Psoas muscle (tissue), 8 donors: ENCODE measurements at places on chromosomes 4 and X. TPM values are rescaled to one million over a fixed set of nuclear protein-coding genes. Genes with fewer than 3 reads are reported as not detected.

- H3K4me3 ChIP-seq, result no peak overlapping the region
- H3K36me3 ChIP-seq, result no peaks in the 10 kb centered on the region
Measured at GRCh38 chr4:110612631-110613269, 10.1 kb downstream of the PITX2 start.

DNA sequence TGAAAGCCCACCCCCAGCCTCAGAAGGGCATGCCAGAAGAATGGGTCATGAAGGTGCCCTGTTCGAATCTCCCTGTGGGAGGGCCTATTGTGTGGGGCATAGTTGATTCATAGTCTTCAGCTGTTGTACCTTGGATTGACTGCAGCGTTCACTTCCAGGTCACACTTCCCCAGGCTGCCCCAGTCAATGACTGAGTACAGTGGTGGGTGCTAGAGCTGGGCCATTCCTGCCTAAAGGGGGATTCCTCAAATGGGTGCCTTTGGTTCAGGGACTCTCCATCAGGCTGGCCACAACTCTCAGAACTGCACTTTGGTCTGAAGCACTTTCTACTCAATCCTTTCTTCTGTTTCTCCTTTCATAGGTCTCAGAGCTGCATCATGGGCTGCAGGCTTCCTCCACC lies 35.0 kb upstream of the RASGEF1B start:
- no peak overlapping the region for H3K27ac ChIP-seq
- no peak for DNase-seq

DNA sequence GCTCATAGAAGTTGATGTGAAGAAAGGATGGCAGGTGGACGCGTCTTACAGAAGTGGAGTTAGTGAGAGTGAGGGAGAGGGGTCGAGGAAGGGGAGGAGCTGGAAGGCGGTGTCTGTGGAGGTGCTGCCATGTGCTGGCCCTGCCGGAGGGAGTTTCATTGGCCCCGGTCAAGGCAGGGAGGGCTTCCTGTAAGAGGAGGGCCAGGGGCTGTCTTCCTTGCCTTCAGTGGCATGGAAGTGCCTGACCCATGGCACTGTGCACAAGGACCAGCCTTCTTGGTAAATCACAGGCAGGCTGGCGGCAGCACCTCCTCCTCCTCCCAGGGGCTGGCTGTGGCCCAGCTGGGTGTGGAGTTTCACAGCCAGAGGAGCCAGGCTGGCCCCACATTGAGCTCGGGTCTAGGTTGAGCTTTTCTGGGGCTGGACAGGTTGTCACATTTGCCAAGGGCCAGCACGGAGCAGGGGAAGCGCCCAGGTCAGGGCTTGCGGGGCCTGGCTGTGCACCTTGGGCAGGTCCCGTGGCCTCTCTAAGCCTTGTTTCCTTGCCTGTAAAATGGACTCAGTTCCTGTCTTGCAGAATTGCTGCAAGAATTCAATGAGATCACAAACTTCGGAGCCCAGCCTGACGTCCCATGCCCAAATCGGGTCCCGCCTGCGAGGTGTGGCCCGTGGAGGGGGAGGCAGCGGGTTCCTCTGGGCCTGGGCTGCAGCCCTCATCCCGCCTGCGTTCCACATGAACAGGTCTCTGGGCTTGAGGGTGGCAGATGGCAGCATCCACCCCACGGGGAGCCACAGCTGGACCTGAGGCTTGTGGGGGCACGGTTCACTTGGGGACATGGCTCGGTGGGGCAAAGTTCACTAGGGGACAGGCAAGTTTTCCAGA lies 7.0 kb downstream of the HTRA3 start:
- H3K36me3 ChIP-seq, result no peaks in the 10 kb centered on the region
- H3K27me3 ChIP-seq, result no peaks in the 10 kb centered on the region
- peak; percentile 73 for DNase-seq
- H3K4me1 ChIP-seq, result peaks cover 49% of the 10 kb centered on the region
- no peak overlapping the region for H3K4me3 ChIP-seq

Gene COL4A5
- total RNA-seq, result 8.6 TPM

Gene PPARGC1A
- total RNA-seq, result 68.7 TPM

Gene ASMT
- total RNA-seq, result 0.99 TPM
